ENCODE measurements at places on chromosomes 2 and 18. TPM values are rescaled to one million over a fixed set of nuclear protein-coding genes. Genes with fewer than 3 reads are reported as not detected.

The LONRF2 gene
- total RNA-seq, result under 0.01 TPM

The HNMT gene
- 139 TPM for total RNA-seq

The CHRND gene
- not detected for total RNA-seq

The GALNT5 gene
- 32.4 TPM for total RNA-seq

The PIAS2 gene
- total RNA-seq, result 14.4 TPM

The CPO gene
- total RNA-seq, result under 0.01 TPM

The MOCOS gene
- total RNA-seq, result 9.0 TPM

The STK36 gene
- total RNA-seq, result 32.1 TPM

The PROM2 gene
- total RNA-seq, result 0.26 TPM

The TTC32 gene
- 5.6 TPM for total RNA-seq

The PDE6D gene
- 14.4 TPM for total RNA-seq

The REG3A gene
- total RNA-seq, result not detected

The NEMP2 gene
- total RNA-seq, result 6.3 TPM

The IL36B gene
- not detected for total RNA-seq

The EFEMP1 gene
- 615 TPM for total RNA-seq

The SYT4 gene
- total RNA-seq, result not detected

The TUBA4B gene
- not detected for total RNA-seq

The ITM2C gene
- 77.3 TPM for total RNA-seq

The SCG2 gene
- total RNA-seq, result 0.66 TPM

The CERKL gene
- not detected for total RNA-seq

The TTN gene
- total RNA-seq, result 0.33 TPM

The ZNF236 gene
- total RNA-seq, result 8.0 TPM

The OR6B2 gene
- total RNA-seq, result not detected

The CNOT9 gene
- 31.4 TPM for total RNA-seq

The WNT10A gene
- total RNA-seq, result not detected

The MAIP1 gene
- 24.8 TPM for total RNA-seq

The AMER3 gene
- total RNA-seq, result not detected

The CD226 gene
- 0.33 TPM for total RNA-seq

The FEV gene
- total RNA-seq, result not detected

The CRYBA2 gene
- total RNA-seq, result not detected

The TYMS gene
- 16.8 TPM for total RNA-seq

The EN1 gene
- under 0.01 TPM for total RNA-seq

The RAPGEF4 gene
- 1.3 TPM for total RNA-seq

The ALPG gene
- not detected for total RNA-seq

The HOXD4 gene
- total RNA-seq, result not detected

The CPLX4 gene
- total RNA-seq, result not detected

The PRKAG3 gene
- 0.26 TPM for total RNA-seq

The CNTNAP5 gene
- not detected for total RNA-seq

The KHK gene
- 1.3 TPM for total RNA-seq

The RASGRP3 gene
- total RNA-seq, result 0.50 TPM

Measured in fibroblast of lung (primary cell).